ENCODE measurements at places on chromosomes 5 and 9. TPM values are rescaled to one million over a fixed set of nuclear protein-coding genes. Genes with fewer than 3 reads are reported as not detected.

DNA sequence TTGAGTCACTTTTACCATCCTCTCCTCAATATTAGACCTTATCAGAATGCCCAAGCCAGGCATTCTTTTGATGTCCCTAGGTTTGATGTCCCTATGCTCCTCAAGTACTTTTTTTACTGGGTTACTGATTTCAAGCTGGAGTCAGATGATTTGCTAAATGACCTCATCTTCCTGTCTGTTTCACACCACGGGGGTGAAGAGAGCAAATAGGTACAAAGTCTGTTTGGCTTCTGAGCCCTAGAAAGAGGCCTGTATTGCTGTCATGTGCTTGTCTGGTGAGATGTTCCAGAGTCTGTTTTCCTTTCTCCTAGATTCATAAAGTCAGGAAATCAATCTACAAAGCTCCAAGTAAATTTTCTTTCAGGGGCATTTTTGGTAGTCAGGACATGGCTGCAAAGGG, 12.7 kb upstream of the DAB2 start:
- H3K27ac ChIP-seq = no peak overlapping the region
- no peaks in the 10 kb centered on the region for H3K36me3 ChIP-seq
- no peaks in the 10 kb centered on the region for H3K4me1 ChIP-seq
- no peak for DNase-seq

DNA sequence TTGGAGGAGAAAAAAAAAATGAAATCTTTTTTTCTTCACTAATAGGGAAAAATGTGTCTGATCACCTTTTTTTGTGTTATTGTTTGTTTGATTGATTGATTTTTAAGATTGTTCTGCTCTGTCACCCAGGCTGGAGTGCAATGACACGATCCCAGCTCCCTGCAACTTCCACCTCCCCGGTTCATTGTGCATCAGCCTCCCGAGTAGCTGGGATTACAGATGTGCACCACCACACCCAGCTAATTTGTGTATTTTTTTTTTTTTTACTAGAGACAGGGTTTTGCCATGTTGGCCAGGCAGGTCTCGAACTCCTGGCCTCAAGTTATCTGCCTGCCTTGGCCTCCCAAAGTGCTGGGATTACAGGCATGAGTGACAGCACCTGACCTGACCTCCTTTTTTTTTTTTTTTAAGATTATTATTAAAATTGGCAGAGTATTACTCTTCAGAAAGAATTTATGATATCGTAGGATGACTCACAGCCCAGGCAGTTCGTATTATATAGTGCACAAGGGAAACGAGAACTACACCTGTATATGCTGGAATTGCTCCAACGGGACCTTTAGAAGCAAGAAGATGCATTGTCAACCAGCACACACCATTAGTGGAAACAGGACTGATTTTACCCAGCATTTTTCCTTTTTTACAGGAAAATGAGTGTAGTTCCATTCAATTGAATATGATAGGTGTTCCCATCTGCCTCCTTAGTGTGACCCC, 27.7 kb downstream of the FUBP3 start:
- DNase-seq = no peak
- H3K4me3 ChIP-seq = no peak overlapping the region
- H3K27me3 ChIP-seq = no peaks in the 10 kb centered on the region
- no peaks in the 10 kb centered on the region for H3K4me1 ChIP-seq
- no peak overlapping the region for H3K27ac ChIP-seq

DNA sequence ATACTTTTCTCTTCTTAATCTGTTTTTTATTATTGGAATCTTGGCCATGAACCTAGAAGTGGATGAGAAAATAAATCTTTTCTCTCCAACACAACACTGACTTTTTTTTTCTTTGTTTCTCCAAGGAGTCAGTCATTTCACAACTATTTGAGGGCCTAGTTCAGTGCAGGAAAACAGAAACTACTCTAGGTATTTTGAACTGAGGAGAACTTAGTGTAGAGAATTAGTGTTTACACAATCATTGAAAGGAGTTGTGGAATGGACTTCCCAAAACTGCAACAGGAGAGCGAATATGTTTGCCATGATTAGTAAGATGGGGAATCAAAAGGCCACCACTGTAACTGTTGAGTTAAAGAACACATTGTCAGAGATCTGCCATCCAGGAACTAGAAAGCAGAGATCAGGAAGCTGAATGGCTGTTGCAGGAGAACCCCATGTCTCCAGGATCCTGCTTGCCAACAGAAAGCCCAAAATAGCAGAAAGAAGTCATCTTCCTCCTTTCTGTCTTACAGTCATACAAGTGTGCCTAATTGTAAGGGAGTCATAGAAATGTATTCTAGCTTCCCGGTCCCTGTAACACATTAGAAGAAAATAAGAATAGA, 20.3 kb upstream of the PCDH1 start:
- no peak for DNase-seq
- H3K27me3 ChIP-seq = no peaks in the 10 kb centered on the region
- no peak overlapping the region for H3K4me3 ChIP-seq
- H3K27ac ChIP-seq = no peak overlapping the region

DNA sequence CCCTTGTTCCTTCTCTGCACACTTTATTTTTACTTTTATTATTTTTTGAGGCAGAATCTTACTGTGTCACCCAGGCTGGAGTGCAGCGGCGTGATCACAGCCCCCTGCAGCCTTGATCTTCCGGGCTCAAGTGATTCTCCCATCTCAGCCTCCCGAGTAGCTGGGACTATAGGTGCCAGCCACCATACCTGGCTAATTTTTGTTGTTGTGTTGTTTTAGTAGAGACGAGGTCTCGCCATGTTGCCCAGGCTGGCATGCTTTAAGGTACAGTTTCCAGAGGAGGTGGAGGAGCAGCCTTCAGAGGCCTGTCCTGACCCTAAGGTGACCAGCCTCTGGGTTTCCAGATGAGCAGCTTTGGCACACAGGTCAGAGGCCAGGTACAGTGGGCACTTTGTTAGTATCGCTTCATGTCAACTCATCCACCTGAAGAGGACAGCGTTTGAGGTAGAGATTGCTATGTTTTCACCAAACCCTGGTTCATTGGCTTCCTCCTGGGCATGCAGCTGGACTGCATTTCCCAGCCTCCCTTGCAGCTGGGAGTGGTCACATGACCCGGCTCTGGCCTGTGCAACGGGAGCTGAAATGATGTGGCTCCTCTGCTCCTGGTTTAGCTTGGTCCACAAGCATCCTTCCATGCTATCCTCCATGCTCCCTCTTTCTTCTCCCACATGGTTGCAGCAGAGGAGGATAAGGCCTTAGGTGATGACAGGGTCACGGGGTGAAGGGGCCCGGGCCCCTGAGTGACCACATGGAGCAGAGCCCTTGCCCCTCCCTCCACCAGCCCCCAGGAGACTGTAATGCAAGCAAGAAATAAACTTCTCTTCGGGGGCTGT, 139.3 kb upstream of the IER5L start:
- no peaks in the 10 kb centered on the region for H3K27me3 ChIP-seq
- no peak overlapping the region for H3K4me3 ChIP-seq
- no peaks in the 10 kb centered on the region for H3K4me1 ChIP-seq
- no peak overlapping the region for H3K27ac ChIP-seq
- DNase-seq = peak; percentile 85

DNA sequence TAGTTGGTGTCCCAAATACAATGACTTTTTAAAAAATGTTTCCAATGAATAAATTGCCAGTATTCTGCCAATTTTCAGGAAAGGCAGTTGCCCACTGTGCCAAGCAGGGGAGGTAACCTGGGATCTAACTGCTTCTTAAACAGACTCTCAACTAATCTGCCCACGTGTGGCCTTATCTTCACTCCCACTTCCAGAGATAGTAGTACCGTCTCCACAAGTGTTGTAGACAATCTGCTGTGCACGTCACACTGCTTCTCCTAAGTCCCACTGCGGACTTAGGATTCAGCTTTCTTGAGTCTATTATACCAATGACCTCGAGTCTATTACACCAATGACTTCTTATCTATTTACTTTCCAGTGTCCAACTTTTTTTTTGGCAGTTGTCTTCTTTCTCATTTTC, 21.2 kb downstream of the POU4F3 start:
- H3K27ac ChIP-seq = no peak overlapping the region
- peaks cover 4% of the 10 kb centered on the region for H3K27me3 ChIP-seq
- no peak for DNase-seq
- H3K4me1 ChIP-seq = no peaks in the 10 kb centered on the region
- no peak overlapping the region for H3K4me3 ChIP-seq
- H3K36me3 ChIP-seq = no peaks in the 10 kb centered on the region

GRCh38 chr9:114261026-114261425, 61.9 kb upstream of the ORM1 start:
- no peak overlapping the region for H3K4me3 ChIP-seq
- H3K27me3 ChIP-seq = no peaks in the 10 kb centered on the region
- H3K36me3 ChIP-seq = peaks cover 31% of the 10 kb centered on the region
- H3K4me1 ChIP-seq = no peaks in the 10 kb centered on the region
- H3K27ac ChIP-seq = no peak overlapping the region

- H3K27ac ChIP-seq = no peak overlapping the region
- no peak for DNase-seq
- H3K4me3 ChIP-seq = peak overlapping the region; percentile 87
- H3K27me3 ChIP-seq = no peaks in the 10 kb centered on the region
Observed at GRCh38 chr9:100354121-100354800, 1.5 kb upstream of the TEX10 start.

DNA sequence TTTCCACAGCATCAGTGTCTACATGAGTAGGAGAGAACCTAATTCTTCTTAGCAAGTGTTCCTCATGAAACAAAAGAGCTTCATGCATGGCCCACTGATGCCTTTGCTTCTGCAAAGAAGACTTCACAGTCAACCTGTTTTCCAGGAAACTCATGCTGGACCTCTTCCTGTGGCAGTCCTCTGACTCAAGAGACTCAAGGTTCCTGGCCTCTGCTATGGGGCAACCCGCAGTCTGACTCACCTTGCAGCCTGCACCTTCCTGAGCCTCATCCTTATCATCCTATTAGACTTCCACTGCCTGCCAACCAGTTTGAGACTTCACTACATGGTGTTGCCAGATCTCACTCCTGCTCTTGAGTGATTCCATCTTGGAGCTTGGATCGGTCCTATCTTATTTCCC, 17.6 kb upstream of the AGGF1 start:
- no peaks in the 10 kb centered on the region for H3K4me1 ChIP-seq
- no peaks in the 10 kb centered on the region for H3K36me3 ChIP-seq
- H3K27me3 ChIP-seq = no peaks in the 10 kb centered on the region
- no peak overlapping the region for H3K4me3 ChIP-seq
- no peak overlapping the region for H3K27ac ChIP-seq
- no peak for DNase-seq

GRCh38 chr5:144438237-144438636, 267.6 kb downstream of the KCTD16 start:
- no peak overlapping the region for H3K27ac ChIP-seq
- no peaks in the 10 kb centered on the region for H3K27me3 ChIP-seq
- no peak for DNase-seq
- H3K36me3 ChIP-seq = no peaks in the 10 kb centered on the region
- H3K4me1 ChIP-seq = peaks cover 21% of the 10 kb centered on the region
- no peak overlapping the region for H3K4me3 ChIP-seq

DNA sequence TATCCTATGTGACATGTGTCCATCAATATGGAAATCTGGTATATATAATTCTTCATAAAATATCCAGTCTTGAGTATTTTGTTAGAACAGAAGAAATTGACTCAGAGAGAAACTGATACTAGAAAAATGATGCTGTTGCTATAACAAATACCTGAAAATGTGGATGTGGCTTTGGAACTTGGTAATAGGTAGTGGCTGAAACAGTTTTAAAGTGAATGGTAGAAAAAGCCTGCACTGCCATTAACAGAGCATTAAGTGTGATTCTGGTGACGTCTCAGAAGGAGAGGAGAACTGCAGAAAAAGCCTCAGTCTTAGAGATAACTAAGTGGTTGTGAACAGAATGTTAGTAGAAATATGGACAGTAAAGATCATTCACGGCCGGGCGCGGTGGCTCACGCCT, 634.9 kb upstream of the ZNF608 start:
- DNase-seq = no peak
- H3K4me1 ChIP-seq = peaks cover 5% of the 10 kb centered on the region
- H3K36me3 ChIP-seq = no peaks in the 10 kb centered on the region
- no peak overlapping the region for H3K4me3 ChIP-seq

- no peaks in the 10 kb centered on the region for H3K4me1 ChIP-seq
- no peaks in the 10 kb centered on the region for H3K36me3 ChIP-seq
- H3K27ac ChIP-seq = no peak overlapping the region
- DNase-seq = peak; percentile 92
- H3K27me3 ChIP-seq = no peaks in the 10 kb centered on the region
- no peak overlapping the region for H3K4me3 ChIP-seq
Observed at GRCh38 chr9:27888661-27889295, 315.5 kb upstream of the C9orf72 start.

DNA sequence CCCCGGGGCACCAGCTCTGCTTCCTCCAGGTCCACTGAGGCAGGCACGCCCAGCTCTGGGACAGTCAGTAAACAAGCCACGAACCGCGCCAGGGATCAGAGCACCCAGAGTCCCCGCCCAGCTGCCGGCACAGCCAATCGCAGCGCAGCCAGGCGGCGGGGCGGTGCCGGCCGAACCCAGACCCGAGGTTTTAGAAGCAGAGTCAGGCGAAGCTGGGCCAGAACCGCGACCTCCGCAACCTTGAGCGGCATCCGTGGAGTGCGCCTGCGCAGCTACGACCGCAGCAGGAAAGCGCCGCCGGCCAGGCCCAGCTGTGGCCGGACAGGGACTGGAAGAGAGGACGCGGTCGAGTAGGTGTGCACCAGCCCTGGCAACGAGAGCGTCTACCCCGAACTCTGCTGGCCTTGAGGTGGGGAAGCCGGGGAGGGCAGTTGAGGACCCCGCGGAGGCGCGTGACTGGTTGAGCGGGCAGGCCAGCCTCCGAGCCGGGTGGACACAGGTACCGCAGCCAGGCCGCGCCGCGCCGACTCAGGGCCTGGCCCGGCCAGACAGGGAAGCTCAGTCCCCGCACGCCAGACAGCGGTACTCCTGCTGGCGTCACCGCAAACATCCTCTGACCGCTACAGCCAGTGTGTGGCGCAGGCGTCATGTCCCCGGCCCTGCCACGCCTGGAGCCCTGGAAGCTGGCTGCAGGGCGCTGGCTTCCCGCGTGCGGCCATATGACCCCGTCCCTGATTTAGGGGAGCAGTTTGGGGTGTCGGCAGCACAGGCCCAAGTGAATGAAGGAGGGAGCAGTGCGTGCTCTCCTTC, at the start of gene CTSL:
TSS of gene CTSL (plus strand) at position 220 of the 810 bp plus-strand sequence. CDS start 1,485 bp downstream, outside the sequence.
- peak within 1 kb of the TSS; percentile 87 for H3K4me3 ChIP-seq
- DNase-seq = peak; percentile 97
- peaks cover 29% of the 10 kb centered on the region for H3K36me3 ChIP-seq
- H3K4me1 ChIP-seq = no peaks in the 10 kb centered on the region
- H3K27me3 ChIP-seq = peaks cover under 1% of the 10 kb centered on the region

DNA sequence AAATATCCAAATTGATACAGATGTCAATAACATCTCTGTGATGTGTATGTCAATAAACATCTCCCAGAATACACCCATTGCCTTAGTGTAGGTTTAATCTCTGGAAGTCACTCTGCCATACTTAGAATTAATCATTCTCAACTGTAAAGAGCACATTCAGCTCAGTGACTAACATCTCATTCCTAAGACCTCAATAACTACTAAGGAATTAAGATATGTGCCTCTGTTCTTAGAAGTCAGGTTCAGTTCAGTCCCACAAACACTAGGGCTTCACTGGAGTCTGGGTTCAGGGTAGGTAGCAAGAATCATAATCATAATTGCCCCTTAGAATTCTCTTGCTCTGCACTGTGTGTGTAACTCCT, 31.7 kb downstream of the UGCG start:
- H3K4me1 ChIP-seq = no peaks in the 10 kb centered on the region
- DNase-seq = no peak
- H3K4me3 ChIP-seq = no peak overlapping the region
- no peaks in the 10 kb centered on the region for H3K27me3 ChIP-seq

GRCh38 chr5:64678374-64678773, 11.9 kb upstream of the SHISAL2B start:
- no peaks in the 10 kb centered on the region for H3K27me3 ChIP-seq
- DNase-seq = no peak
- H3K4me3 ChIP-seq = no peak overlapping the region
- H3K27ac ChIP-seq = no peak overlapping the region

The EXD3 gene
- 15.5 TPM for total RNA-seq

The GABRB2 gene
- total RNA-seq = 0.77 TPM

Data from endodermal cell (in vitro differentiated cells).